ENCODE measurements at places on chromosomes 3 and 15. TPM values are rescaled to one million over a fixed set of nuclear protein-coding genes. Genes with fewer than 3 reads are reported as not detected.
A peak's percentile ranks its signal among the peaks of the same experiment; 100 is the strongest.

- DNase-seq: no peak
Measured at GRCh38 chr3:45132568-45133211, 13.5 kb downstream of the CDCP1 start.

GRCh38 chr3:174089592-174089991, 692.0 kb downstream of the NLGN1 start:
- DNase-seq: peak; percentile 36

GATM gene
- total RNA-seq: 26.7 TPM

GRCh38 chr15:42612367-42612912, 37.0 kb downstream of the STARD9 start:
- DNase-seq: no peak

- DNase-seq: peak; percentile 55
Measured at GRCh38 chr15:91926908-91927270, 73.4 kb downstream of the SLCO3A1 start.

DNA sequence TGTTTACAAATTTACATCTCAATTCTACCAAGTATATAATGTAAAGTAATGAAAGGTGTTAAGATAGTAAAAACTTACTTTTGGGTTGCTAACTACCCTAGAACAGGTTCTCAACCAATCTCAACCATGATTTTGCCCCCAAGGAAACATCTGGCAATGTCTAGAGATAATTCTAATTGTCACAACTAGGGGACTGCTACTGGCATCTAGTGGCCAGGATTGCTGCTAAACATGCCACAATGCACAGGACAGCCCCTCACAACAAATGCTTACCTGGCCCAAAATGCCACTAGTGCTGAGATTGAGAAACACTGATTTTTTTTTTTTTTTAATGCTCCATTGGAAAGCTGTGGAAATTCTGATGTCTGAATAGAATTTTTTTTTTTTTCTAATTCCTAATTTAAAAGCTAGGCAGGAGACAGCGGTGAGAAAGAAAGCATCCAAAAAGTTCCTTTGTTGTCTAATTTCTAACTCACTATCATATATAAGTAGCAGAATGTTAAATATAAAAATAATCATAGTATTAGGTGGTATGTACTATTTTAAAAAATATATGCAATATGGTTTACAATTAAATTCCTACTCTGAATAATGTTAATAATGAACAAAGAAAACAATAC, 81.5 kb downstream of the TJP1 start:
- no peak for DNase-seq

SLC27A2 gene
- 0.06 TPM for total RNA-seq

DNA sequence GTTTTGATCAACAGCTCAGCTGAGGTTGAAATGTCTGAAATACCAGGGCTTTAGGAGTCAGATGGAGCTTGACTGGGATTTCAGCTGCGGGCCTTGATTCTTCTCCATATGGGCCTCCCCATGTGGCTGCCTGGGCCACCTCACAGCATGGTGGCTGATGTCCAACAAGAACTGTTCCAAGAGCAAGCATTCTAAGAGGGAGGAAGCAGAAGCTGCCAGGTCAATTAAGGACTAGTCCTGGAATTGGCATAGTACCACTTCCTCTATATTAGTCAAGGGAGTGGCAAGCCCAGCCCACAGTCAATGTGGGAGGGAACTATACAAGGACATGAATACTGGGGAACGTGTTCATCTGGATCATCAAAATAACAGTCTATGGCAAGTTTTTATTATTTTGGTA, 181.7 kb upstream of the ANKRD28 start:
- DNase-seq: peak; percentile 90

STXBP5L gene
- total RNA-seq: not detected

LTK gene
- not detected for total RNA-seq
